ENCODE measurements at places on chromosomes 5 and 9.

- H3K27ac ChIP-seq, result no peak overlapping the region
- DNase-seq, result no peak
- H3K27me3 ChIP-seq, result no peaks in the 10 kb centered on the region
- no peaks in the 10 kb centered on the region for H3K4me1 ChIP-seq
These were observed 50.7 kb downstream of the DOCK8 start for GRCh38 chr9:265209-265870.

DNA sequence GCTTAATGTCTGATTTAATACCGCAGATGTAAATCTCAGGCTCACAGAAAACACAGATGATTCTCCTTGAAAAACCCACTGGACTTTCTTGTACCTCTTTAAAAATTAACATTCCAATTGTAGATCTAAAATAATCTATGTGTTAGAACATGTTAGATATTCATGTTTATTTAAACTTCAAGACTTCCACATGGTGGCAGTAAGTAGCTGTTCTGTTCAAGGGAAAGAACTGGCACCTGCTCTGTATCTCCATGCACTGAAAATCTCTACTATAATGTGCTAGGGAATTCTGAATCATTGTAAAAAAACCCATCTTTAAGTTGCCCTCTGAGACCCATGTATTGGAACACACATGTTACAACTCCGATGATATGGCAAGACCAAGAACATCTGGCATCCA is 366.9 kb downstream of the DMRTA1 start:
- no peak overlapping the region for H3K4me3 ChIP-seq
- no peaks in the 10 kb centered on the region for H3K4me1 ChIP-seq
- H3K36me3 ChIP-seq, result no peaks in the 10 kb centered on the region
- H3K27me3 ChIP-seq, result no peaks in the 10 kb centered on the region
- DNase-seq, result peak; percentile 47

- H3K27ac ChIP-seq, result no peak overlapping the region
- no peaks in the 10 kb centered on the region for H3K4me1 ChIP-seq
- DNase-seq, result no peak
- no peaks in the 10 kb centered on the region for H3K36me3 ChIP-seq
- no peak overlapping the region for H3K4me3 ChIP-seq
These were observed 106.2 kb downstream of the IZUMO3 start for GRCh38 chr9:24439456-24439855.

DNA sequence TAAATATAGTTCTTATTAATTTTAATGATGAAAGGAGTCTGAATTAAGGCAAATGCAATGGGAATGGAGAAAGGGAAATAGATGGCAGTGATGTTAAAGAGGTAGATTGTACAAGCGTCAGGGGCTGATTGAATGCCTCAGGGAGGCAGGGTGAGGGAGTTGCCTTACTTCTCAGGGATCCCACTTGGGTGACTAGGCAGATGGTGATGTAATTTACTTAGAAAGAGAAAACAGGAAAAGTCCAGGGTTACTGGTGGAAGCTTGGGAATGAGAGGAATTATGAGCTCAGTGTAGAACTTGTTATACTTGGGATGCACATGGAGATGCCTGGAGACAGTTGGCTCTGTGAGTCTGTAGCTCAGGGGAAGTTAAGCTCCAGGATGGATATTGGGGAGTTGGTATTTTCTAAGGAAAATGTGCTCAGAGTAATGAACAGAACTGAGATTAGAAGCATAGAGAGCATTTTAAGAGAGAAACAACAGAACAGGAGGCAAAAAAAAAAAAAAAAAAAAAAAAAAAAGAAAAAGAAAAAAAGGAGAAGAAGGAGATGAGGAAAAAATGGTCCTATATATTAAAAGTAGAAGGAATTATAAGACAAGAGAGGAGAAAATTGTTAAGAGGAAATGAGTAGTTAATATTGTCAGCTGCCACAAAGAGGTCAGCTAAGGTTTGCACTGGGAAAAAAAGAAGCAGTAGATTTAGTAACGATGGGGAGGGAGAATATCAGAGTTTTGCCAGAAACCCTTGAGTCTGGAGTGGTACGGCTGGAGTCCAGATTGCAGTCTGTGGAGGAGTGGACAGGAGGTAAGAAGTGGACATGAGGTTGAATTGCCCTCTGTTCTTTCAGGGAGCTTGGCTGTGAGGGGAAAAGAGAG is 88.0 kb upstream of the ELL2 start:
- H3K4me1 ChIP-seq, result peaks cover 18% of the 10 kb centered on the region
- peak; percentile 54 for DNase-seq
- H3K27ac ChIP-seq, result peak overlapping the region; percentile 57
- no peaks in the 10 kb centered on the region for H3K36me3 ChIP-seq
- H3K4me3 ChIP-seq, result no peak overlapping the region

DNA sequence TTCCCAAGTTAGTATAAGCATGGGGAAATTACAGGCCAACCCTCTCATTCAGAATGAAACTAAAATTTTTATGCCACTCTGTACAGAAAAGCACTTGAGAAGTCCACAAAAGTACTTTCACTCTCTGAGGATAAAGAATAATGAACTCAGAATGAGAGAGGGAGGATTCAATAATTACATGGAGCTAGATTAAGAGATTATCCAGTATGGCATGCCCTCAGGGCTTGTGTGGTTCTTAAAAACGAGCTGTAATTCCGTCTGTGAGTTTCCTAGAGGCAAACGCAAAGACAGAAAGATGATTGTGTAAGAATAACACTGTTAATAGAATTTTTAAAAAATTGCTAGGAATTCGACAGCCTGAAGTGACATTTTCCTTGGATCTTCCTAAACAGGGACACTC is 126.8 kb upstream of the PTCH1 start:
- H3K4me3 ChIP-seq, result no peak overlapping the region
- H3K27me3 ChIP-seq, result no peaks in the 10 kb centered on the region
- no peaks in the 10 kb centered on the region for H3K4me1 ChIP-seq
- no peak for DNase-seq

GRCh38 chr5:156414391-156414790 is 87.4 kb downstream of the SGCD start:
- H3K27me3 ChIP-seq, result no peaks in the 10 kb centered on the region
- peaks cover 6% of the 10 kb centered on the region for H3K4me1 ChIP-seq
- no peak overlapping the region for H3K4me3 ChIP-seq
- H3K27ac ChIP-seq, result no peak overlapping the region

DNA sequence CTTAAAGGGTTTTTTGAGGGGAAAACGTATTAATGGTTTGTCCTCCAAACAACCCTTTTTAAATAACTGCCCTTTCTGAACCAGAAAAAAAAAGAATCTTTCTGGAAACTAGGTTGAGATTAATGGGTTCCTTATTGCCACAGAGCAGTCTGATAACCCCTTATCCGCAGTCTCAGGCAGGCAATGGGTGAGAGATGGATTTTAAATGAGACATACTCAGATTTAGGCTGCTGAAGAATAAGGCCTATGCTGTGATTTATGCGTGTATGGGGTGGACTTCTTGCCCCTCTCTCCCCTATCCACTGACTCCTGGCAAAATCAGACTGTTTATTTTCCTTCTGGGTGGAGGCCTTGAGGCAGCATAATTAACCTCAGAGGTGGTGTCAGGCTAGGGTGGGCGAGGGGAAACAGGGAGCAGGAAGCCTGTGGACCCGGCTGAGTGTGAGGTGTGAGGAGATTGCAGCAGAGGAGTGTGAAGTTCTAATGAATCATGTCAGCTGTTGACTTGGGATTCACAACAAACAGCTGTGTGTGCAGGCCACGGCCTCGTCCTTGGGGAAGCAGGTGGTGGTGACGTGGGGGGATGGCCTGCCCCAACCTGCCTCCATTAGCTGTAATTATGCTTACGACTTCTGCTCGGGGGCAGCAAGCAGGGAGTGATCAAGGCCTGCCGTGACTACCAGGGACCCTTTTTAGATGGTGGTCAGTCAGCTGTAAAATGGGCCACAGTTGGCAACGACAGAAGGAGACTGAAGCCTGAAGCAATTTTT is 196.4 kb downstream of the SEMA6A start:
- no peak for DNase-seq
- no peaks in the 10 kb centered on the region for H3K36me3 ChIP-seq
- H3K27ac ChIP-seq, result no peak overlapping the region
- H3K27me3 ChIP-seq, result no peaks in the 10 kb centered on the region

GRCh38 chr5:37715361-37715760 is 124.5 kb downstream of the GDNF start:
- no peaks in the 10 kb centered on the region for H3K36me3 ChIP-seq
- H3K27me3 ChIP-seq, result no peaks in the 10 kb centered on the region
- peaks cover 36% of the 10 kb centered on the region for H3K4me1 ChIP-seq
- DNase-seq, result no peak
- H3K27ac ChIP-seq, result no peak overlapping the region
